ENCODE measurements at places on chromosomes 6 and 20.
A peak's percentile ranks its signal among the peaks of the same experiment; 100 is the strongest.

DNA sequence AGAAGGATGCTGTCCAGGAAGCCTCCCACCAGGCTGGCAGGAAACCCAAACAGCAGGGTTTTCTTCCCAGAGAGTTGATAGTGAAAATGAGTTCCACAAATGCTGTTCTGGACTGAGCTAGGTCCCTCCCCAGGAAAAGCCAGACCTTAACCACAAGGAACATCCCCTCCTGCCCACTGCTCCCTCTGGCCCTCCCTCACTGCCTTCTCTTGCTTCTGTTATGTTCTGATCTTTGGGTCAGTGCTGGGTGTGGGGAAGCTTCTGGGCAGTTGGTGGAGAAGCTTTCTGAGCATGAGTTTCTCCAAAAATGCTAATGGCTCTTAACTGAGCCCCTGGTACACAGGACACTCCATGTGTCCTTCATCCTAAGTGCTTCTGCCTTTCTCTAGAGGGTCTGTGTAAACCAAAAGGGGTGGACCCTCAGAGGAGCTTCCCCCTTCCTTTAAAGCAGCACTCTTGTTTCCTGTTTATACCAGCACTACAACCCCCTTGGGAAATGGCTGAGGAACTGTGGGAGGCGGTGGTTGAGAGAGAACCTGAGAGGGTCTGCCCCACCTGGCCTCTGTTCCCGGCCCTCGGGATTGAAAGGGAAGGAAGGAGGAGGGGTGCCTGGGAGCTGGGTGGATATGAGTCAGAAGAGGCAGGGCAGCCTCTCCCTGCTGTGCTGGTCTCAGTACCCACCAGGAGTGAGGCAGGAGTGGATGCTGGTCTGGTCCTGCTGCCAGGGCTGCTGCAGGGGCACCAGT lies 42.0 kb downstream of the CDS2 start:
- DNase-seq, result peak; percentile 49

DNA sequence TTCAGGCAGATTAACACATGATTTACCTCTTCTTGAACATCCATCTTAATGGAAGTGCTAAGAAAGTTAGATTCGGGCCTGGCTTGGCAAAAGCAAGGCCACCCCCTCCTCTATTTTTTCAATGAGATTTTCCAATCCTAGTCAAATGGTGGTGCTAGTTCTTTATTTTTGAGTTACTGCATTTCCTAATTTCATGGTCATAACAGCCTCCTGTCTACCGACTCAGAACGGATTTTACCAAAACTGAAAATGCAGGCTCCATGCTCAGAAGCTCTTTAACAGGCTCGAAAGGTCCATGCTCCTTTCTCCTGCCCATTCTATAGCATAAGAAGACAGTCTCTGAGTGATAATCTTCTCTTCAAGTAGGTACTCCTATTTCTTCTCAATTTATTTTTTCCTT lies 117.2 kb upstream of the ESR1 start:
- no peak for DNase-seq

GRCh38 chr6:148427333-148427732 lies 84.7 kb downstream of the SASH1 start:
- DNase-seq, result no peak

GRCh38 chr6:118489990-118490389 lies 58.1 kb upstream of the PLN start:
- DNase-seq, result no peak

- no peak for DNase-seq
Observed at GRCh38 chr6:87070741-87071140, 24.2 kb downstream of the CGA start.

DNA sequence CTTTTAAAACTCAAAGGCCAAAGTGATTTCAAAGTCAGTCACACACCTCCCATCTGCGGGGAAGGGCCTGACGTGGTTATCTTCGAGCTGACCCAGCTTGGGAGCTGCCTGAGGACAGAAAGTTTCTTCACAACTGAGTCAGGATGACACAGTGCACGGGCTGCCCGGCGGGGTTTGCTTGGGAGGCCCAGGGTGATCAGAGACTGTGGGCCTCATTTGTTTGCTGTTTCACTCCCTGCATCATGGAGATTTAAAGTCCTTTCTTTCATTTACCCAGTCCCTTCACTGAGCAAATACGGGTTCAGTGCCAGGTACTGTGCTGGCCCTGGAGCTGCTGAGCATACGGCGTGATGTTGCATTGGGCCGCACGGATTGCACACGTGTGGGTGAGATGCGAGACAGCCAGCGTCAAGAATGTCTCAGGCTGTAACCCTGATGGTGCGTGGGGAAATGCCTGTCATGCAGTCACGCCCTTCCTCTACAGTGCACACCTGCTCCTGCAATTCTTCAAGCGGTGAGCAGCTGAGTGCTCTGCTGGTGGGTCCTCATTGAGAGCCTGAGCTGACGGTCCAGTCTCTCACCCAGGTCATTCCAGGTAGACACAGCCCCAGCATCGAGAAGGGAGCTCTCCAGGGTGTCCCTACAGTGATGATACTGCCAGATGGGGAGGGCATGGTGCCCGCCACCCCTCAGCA lies 82.7 kb upstream of the PMEPA1 start:
- DNase-seq, result no peak

DNA sequence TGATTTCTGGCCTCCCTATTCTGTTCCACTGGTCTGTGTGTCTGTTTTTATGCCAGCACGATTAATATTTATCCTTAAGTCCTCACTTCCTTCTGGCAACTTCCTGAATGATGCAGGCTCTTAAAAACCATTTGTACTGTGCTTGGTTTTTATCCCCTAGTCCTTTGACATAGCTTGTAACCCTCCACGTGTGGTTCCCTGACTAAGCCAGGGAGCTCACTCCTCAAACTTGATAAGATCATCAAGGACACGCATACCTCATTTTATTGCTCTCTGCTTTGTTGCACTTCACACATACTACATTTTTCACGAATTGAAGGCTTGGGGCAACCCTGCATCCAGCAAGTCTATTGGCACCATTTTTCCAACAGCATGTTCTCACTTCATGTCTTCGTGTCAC lies 166.4 kb upstream of the UST start:
- DNase-seq, result no peak

DNA sequence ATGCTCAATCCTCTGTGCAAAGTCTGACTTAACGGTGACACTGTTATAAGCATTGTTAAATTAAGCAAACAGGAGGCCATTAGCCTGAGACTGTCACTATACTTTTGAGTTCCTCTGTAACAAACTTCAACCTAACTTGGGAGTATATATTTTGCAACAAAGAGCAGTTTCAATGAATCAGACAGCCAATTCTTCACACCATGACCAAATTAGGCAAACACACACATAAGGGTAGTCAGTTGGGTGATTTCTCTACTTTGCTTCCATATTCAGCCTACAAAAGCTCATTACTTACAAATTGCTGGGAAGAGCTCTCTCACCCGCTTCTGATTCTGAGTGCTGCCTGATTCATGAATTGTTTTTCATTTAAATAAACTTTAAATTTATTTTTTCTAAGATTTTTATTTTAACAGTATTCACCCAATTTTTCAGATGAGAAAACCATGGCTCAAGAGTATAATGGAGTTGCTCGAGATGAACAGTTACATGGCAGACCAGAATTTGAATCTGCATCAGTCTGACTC lies 60.5 kb downstream of the HACE1 start:
- peak; percentile 3 for DNase-seq

- DNase-seq, result peak; percentile 22
Observed at GRCh38 chr6:624979-625378, 31.9 kb downstream of the HUS1B start.

DNA sequence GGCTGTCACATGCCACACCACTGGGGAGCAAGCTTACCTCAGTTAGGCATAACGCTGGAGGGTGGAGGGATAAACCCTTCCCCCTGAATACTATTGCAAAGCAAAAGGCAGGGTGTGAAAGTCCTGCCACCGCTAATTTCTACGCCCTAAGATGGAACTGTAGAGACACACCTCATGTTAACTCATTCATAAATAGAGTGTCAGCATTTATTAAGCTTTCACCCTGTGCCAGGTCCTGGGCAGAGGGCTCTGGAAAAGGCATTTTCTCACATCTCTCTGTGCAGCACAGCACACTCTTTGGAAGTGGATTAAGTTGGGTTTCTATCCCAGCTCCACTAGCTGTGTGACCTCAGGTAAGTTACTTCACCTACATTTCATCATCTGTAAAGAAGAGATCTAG lies 21.8 kb downstream of the TMEM14B start:
- DNase-seq, result no peak

GRCh38 chr20:63328026-63328700 lies 33.0 kb downstream of the CHRNA4 start:
- DNase-seq, result no peak
